Smooth muscle cell of the brain vasculature (primary cell): ENCODE measurements at places on chromosomes 6 and 20.

GRCh38 chr6:161682982-161683381, 409.1 kb upstream of the AGPAT4 start:
- no peak for DNase-seq

DNA sequence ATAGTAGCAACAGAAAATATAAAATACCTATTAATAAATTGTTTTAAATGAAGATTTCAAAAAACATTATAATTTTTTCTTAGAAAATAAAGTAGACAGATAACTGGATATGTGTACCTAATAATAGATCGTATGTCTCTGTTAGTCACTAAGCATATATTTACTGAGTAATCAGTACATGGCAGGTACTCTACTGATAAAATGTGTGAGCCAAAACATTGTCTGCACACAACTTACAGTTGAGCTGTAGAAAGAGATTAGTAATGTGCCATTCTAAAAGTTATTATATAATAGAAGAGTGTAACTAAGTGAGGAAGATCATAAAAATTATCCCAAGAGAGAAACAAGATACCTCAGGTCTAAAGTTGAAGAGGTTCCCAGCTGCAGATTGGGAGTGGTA, 929.9 kb upstream of the EPHA7 start:
- DNase-seq = no peak

- DNase-seq = no peak
These were observed 25.0 kb upstream of the ABT1 start for GRCh38 chr6:26571592-26572296.

- DNase-seq = no peak
These were observed 17.2 kb upstream of the QKI start for GRCh38 chr6:163397326-163397725.

DNA sequence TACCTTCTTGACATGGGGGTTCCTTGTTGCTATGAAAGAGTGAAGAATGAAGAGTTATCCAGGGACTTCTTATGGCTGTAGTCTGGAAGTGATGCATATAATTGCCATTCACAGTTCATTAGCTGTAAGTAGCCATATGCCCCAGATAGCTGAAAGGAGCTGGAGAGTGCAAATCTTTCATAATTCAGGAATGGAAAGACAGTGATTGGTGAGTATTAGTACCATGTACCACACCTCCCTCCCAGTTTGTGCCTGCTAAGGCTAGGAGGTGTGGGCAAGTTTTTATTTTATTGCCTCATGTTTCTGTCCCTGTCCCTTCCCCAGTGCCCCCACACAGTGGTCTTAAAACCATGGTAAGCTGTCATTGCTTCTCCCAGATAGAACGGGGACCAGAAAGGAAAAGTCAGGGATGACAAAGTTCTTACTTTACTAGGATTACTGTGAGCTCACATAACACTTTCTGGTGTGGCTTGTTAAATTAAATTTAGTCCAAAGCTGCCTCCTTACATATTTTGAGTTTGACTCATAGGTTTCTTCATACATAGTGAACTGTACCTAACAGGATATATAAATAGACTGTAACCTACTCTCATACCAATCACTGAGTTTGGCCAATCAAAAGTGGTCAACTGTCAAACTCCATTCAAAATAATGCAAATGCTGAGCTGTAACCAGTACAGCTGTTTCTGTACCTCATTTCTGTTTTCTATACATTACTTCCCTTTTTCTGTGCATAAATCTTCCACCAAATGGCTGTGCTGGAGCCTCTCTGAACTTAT, 119.4 kb downstream of the RFPL4B start:
- no peak for DNase-seq

GRCh38 chr6:117138425-117138824, 126.9 kb upstream of the VGLL2 start:
- DNase-seq = no peak

GRCh38 chr6:12545619-12546409, 170.8 kb upstream of the PHACTR1 start:
- DNase-seq = no peak

DNA sequence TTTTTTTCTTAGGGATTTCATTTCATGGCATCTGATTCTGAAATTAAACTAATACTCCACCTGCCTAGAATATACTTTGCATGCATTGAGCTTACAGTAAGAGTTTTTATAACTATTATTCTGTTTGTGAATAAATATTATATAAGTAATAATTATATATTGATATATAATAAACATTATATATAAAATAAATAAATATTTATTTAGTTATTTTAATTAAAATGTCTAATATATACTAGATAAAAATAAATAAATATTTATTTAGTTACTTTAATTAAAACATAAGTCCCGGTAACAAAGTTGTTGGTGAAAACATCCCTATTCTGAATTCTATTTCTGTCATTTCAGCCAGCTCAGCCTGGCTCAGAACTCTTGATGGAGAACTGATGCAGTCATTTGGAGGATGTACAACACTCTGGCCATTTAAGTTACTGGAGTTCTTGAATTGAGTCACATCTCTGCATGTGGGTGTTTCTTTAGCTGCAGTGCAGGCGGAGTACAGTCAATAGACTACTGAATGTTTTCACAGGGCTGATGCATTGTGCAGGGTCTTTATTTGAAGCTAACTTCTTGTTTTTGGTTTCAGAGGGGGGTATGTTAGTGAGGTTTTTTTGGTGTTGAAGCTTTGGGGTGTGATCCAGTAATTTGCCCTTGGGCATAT, 508.9 kb upstream of the ADGRB3 start:
- no peak for DNase-seq

DNA sequence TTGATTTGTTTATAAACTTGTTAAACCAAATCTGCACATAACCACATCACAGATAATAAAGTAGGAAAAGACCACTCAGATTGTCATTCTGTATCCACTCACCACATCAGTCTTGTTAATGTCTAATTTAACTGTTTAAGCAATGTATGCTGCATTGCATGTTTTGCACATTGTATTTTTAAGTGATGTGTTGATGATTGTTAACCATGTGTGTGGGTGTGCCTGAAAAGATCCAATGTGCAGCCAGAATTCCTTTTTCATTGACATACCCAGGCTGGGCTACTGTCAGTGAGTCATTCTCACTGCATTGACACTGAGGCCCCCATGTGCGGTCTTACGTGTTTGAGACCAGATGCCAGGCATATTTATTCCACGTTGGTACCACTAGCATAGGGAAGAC, 167.3 kb downstream of the TRMT11 start:
- no peak for DNase-seq

DNA sequence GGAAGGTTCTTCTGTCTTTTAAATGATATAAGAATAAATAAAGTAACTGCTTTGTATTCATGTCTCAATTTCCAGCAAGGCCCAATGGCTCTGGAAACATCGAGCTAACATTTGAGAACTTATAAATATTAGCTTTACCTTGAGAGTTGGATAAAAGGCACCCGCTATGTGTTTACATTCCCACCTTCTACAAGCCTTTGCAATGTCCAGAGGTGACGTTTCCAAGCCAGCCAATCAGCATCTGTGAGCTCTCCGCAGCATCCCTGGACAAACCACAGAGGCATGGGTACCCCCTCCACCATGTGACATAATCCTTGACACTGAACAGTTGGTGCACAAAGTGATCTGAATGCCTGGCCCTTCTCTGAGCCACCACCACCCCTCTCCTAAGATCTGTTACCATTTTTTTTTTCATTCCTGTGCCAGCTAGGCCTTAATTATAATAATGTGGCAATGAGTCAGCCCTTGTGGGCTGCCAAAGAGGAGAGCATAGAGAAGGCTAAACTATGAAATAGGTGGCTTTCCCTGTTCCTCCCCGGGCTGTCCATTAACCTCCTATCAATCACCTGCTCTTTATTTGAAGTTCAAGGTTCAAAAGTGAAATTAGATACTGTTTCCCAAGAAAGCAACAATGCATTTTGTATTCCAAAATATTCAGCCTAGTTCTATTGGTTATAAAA, 4.1 kb downstream of the CBLN4 start:
- DNase-seq = no peak

DNA sequence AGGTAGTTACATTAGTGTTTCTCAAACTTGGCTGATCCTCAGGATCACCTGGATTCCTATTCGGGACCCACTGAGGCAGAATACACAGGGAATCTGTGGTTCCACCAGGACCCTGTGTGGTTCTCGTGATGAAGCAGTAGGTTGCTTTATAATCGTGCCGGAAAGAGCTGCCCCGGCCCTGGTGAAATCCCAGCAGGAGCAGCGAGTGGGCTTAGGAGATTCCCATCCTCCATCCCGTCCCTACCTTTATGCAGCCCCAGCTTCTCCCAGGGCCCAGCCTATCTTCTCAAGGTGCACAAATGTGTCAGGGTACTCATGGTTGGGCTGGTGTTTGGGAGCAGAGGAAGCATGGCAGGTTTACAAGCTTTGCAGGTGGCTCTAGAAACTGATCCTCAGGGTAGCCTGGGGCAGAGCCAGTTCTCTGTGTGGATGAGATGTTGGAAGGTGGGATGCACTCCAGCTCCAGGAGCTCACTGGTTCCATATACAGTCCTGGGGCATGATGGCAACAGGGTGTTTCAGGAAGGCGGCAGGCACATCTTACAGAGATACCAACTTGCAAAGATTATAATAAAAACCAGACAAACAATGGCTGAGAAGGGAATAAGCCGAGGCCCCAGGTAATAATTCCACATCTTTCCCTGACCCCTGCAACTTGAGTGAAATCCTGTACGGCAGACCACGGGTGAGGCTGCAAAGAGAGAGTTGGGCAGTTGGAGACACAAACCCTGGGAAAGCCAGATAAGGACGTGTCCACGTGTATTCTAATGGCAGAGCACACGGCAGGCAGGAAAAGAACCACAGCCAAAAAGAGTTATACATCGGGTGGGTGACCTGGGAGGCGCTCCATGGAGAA, 5.9 kb downstream of the SLC22A1 start:
- DNase-seq = no peak

GRCh38 chr6:87483929-87484328, 11.2 kb downstream of the SLC35A1 start:
- no peak for DNase-seq

GRCh38 chr6:129849456-129849855, 11.7 kb downstream of the TMEM244 start:
- no peak for DNase-seq

DNA sequence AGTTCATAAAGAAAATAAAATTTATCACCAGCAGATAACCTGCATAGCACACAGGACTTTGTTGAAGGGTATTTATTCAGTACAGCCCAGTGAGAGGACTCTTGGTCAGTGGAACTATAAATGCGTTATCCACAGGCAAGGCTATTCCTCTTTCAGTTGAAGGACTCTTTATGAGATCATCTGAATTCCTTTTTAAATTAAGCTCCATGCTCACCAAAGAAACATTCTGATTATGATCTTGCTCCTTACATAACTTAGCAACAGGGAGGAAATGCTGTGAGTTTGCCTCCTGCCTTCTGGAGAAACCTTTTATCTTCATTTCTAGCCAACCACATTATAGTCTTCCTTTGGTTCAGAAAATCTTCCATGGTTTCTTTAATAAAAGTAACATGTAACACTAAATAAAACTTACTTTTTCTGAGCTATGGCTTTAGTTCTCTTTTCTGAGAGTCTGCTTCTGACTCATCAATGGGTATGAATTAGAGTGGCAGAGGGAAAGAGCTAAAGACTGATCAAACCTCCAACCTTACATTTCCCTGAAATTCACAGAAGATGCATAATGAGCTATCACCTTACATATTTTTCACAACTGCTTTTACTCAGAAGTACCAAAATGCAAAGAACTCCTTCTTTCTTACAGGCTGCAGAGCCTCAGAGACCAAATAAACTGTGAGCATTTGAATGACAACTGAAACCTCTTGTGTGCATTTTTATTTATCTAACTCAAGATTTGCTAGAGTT, 267.2 kb downstream of the ADGRG6 start:
- no peak for DNase-seq

GRCh38 chr20:32626407-32626806, 41.3 kb upstream of the NOL4L start:
- DNase-seq = no peak

GRCh38 chr20:24766826-24767622, 182.0 kb upstream of the CST7 start:
- no peak for DNase-seq

DNA sequence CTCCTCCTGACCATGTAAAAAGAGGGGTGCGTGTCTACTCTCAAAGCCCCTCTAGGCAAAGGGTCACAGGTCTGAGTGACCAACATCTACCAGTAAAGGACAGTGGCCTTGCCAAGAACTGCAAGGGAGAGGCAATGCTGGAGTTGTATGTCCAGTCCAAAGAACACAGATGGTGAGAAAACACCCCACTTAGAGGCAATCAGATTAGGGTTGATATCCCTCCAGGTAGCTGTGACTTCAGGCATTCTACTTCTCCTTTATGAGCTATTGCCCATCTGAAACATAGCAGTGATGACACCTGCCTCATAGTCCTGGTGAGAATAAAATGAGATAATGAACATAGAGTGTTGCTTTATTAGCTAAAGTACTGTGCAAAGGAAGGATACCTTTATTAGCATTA, 50.8 kb upstream of the MAFB start:
- DNase-seq = no peak

DNA sequence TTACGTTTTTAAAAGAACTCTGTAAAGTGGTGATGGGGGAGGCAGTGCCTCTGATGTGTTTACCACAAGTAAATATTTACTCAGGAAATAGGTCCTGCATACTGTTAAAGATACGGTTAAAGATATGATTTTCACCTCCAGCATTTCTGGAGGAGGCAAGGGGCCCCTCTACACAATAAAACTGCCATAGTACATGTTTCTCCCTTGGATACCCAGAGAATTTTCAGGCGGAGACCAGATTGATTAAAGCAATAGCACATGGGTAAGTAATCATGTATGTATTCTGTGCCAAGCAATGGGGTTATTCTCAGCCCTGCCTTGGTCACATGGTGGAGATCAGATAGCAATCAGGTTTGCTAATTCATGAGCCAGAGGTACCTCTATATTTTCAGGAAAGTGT, 9.6 kb downstream of the RIPOR2 start:
- no peak for DNase-seq

DNA sequence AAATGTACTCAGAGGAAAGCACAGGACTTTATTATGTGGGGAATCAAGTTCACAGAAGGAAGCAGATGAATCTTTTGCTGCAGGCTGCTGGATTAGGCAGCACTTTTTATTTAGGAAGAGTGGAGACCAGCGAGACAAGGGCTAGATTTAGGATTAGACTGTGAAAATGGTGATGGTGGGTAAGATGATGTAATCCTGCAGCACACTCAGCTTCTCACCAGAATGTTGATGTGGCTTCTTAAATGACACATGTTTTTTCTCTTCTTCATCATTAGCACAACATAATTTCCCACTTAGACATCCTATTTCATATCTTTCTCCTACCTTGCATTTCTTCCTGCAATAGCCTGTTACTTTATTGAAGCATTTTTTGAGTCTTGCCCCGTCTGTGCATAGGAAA, 1.8 kb downstream of the DEFB128 start:
- DNase-seq = no peak

- no peak for DNase-seq
These were observed 35.8 kb downstream of the GCM1 start for GRCh38 chr6:53112871-53113270.
